ENCODE measurements at places on chromosomes 16 and 17.
A peak's percentile ranks its signal among the peaks of the same experiment; 100 is the strongest.

DNA sequence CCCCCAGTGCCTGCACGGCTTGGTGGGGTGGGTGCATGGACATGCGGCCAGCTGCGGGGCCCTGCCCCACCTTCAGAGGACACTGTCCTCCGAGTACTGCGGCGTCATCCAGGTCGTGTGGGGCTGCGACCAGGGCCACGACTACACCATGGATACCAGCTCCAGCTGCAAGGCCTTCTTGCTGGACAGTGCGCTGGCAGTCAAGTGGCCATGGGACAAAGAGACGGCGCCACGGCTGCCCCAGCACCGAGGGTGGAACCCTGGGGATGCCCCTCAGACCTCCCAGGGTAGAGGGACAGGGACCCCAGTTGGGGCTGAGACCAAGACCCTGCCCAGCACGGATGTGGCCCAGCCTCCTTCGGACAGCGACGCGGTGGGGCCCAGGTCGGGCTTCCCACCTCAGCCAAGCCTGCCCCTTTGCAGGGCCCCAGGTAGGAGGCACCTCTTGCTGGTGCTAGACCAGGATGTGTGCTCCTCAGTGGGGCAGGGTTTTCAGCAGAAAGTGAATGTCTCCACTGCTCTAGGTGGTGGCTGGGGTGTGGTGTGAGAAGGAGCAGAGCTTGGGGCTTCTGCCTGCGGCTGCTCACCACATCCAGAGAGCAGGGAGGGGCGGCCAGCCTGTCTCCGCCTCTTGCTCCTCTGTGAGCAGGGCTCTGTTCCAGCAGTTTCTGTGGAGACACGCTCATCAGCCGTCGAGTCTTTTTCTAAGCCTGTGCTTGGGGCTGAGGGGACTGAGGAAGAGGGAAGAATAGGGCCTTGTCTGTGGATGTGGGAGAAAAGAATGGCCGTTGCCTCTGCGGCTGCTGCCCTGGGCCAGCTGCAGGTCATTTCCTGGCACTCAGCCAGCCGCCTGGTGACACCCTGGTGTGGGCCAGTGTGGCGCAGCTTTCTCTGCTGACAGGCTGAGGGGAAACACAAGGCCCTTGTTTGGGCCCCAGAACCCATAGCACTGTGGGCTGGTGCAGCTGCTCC lies 2.2 kb downstream of the ZNF276 start:
- peak; percentile 43 for ATAC-seq

GRCh38 chr17:66910651-66911285 lies 53.7 kb upstream of the CACNG4 start:
- ATAC-seq = no peak

GRCh38 chr17:56593086-56593645 lies 333 bp upstream of the NOG start:
- ATAC-seq = peak; percentile 42

DNA sequence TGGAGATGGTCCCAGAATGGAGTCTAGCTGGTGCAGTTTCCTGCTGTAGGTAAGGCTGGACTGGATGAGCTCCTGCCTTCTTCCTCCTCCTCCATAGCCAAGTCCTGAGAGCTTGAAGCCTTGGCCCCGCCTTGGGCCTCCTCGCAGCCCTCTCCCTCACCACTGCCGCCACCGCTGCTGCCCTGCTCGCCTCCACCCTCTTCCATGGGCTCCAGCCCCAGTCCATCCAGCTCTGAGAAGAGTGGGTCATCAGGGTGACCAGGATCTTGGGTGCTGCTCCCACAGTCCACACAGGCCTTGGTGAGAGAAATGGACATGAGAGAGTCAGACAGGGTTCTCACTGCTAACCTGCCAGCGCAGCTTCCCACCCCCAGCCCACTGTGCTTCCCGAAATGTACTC lies 11.2 kb downstream of the PER1 start:
- no peak for ATAC-seq

- no peak for ATAC-seq
Measured at GRCh38 chr16:89530401-89531381, 22.5 kb downstream of the SPG7 start.

DNA sequence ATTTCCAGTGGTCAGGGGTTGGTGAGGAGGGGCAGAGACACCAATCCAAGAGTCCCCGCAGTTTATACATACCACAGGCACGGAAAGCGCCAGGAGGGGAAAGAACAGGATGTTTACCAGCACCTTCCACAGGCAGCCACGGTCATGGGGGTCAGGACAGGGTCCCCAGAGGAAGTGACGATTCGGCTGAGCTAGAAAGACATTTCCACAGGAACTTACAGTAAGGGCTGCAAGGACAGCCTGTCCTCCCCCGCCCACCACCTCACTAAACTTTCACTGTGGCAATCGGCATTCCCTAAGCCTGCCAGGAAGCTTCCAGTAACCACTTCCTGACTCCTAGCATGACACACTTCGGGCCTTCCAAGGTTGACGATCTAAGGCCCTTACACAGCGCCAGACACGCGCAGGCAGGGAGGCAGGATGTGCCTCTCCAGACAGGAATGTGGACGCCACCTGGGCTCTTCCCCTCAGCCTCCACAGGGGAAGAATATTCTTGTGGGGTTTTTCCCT lies 1.2 kb upstream of the MT2A start:
- no peak for ATAC-seq

- no peak for ATAC-seq
Measured at GRCh38 chr16:79735271-79735670, 134.7 kb upstream of the MAF start.

Measured in activated T-helper 17 cell treated with anti-CD3 and anti-CD28 coated beads, Interleukin-2, amount 50 U/mL, for 72 hours (primary cell).